HEK293T (cell line): ENCODE measurements at places on chromosomes 11 and 22.

DNA sequence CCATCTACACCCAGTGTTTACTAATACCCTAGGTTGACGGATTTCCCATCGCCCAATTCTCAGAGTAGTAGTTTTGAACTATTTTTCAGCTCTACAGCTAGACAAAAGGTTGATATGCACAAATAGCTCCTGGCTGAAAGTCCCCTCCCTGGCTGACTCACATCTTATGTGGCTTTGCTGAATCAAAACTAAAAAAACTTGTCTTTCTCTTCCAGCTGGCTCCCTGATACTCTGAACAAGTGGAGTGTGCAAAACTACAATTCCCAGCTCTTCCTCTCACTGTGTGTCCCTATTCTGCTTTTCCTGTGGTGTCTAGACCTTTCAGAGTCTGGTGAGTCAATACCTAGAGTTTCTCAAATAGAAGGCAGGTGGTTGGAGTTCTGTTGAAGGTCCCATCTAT lies 12.7 kb upstream of the LARGE1 start:
- no peak for DNase-seq

GRCh38 chr11:116605543-116606459 lies 167.0 kb downstream of the BUD13 start:
- peak; percentile 69 for DNase-seq

DNA sequence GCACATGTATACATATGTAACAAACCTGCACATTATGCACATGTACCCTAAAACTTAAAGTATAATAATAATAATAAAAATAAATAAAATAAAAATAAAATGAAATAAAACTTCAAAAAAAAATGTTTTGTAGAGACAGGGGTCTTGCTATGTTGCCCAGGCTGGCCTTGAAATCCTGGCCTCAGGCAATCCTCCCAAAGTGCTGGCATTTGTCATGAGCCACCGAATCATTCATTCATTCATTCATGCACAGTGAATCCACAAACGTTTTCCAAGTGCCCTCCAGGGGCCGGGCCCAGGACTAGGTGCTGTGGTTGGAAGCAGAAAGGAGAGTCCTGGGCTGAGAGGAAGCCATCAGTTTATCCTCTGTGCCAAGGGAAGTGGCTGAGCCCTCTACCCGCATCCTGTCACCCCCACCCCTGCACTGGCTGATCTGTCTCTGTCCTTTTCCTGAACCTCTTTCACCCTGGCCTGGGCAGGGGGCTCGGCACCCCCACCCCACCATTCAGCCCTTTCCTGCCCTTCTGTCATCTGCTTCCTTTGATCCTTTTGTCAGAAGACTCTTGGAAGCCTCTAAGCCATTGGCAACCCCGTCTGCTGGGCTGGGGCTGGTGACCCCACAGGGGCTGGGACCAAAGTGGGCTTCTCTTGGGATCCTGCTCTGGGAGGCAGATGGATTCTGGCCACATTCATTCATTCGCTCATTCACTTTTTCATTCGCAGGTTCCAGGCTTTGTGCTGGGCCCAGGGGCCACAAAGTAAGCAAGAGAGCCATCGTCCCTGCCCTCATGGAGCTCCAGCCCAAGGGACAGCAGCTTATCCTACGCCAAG lies 84.3 kb downstream of the IGLL1 start:
- DNase-seq, result no peak

- no peak for DNase-seq
Observed at GRCh38 chr22:28316014-28316413, 363.6 kb downstream of the TTC28 start.

GRCh38 chr11:123753110-123753509 lies 1.2 kb downstream of the OR6X1 start:
- DNase-seq, result no peak

DNA sequence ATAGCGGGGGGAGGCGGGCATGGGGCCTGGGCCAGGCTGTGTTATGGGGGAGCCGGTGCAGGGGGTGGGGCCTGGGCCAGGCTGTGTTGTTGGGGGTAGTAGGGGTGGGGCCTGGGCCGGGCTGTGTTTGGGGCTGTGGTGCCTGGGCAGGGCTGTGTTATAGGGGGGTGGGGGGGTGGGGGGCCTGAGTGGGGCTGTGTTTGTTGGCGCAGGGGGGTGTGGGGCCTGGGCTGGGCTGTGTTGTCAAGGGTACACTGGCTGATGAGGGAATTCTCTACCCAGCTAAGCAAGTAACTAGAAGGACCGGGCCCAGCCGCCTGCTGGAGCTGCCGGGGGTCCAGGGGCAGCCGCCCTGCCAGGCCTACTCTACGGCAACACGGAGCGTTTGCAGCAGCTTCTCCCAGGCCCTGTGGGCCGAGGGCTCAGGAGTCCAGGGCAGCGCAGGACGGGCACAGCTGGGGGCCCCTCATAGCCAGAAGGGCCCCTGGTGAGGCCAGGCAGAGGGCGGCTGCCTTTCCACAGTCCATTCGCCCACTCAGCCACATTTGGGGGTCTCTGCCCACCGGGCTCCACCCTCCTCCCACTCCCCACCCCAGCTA lies 10.1 kb upstream of the PIM3 start:
- DNase-seq, result no peak

GRCh38 chr11:16151138-16151537 lies 205.2 kb downstream of the SOX6 start:
- DNase-seq, result no peak

DNA sequence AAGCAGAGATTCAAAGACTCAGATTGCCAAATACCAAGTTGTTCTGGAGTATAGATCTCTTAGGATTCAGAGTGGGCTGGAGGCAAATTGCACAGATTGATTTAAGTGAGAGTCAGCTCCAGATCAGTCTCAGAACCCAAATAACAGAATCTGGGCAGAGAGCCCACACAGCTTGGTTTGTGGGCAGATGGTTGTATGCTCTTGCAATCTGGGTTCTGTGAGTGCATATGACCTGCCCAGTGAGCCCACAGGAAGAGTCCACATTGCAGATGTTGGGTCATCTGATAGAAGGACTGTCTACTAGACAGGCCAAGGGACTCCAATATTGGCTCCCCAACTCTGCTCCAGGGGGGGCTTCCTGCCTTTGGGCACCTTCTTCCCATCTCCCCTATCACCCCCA lies 65.9 kb downstream of the ADAMTS15 start:
- no peak for DNase-seq

DNA sequence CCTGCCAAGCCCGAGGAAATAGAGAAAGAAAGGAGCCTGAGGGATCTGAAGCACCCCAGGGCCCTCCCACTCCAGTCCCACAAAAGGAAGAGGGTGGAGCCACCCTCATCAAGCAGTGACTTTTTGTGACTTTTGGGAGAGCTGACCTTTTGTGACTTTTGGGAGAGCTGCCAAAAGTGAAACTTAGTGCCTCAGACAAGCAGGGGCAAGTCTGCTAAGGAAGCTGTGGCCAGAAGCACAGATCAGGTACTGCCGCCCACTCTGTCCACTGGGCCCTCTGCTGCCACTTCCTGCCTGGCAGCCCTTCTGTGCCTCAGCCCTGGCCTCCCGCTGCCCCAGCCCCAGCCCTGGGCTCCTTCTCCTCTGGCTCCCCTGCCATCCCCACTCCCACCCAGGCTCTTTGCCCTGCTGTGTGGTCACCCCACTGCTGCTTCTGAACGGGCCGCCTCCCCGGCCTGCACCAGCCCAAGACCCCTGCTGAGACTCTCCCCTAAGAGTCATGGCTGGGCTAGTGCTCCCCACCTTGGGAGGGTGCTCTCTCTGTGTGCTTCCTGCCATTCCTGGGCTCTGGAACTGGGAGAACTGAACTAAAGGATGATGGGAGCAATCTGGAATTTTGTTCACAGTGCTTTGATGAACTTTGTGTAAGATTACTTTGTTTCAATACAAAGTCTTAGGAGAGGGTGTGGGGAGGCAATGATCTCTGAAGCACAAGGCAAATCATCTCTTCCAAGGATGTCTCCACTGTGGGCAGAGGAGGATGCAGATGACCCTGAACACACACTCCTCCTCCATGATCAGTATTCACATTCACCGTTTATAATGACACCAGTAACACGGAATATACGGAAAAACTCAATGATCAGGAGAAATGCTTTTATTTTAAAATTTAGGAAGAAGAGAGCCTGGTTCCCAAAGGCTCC lies at the start of gene APOBEC3H:
TSS of gene APOBEC3H (plus strand) at position 147 of the 923 bp plus-strand sequence. CDS start 3,035 bp downstream, outside the sequence.
- DNase-seq, result no peak

- DNase-seq, result peak; percentile 27
Observed at GRCh38 chr11:534396-535209, 773 bp downstream of the HRAS start.

- no peak for DNase-seq
Observed at GRCh38 chr11:119445850-119446249, 22.9 kb upstream of the THY1 start.

- no peak for DNase-seq
Observed at GRCh38 chr11:11788063-11788710, 53.6 kb upstream of the USP47 start.

GRCh38 chr11:62401356-62401755 lies 17.5 kb upstream of the SCGB1A1 start:
- DNase-seq, result no peak

- DNase-seq, result no peak
Observed at GRCh38 chr11:36165621-36166397, 123.4 kb downstream of the COMMD9 start.
